ENCODE measurements at places on chromosomes 7 and 10. TPM values are rescaled to one million over a fixed set of nuclear protein-coding genes. Genes with fewer than 3 reads are reported as not detected.

Gene FAM25G
- polyA plus RNA-seq = not detected

Gene ABCB4
- polyA plus RNA-seq = 12.5 TPM

Gene PLCE1
- polyA plus RNA-seq = 0.49 TPM

Gene PAPOLB
- not detected for polyA plus RNA-seq

Gene ANXA7
- polyA plus RNA-seq = 158 TPM

Gene NAT16
- polyA plus RNA-seq = not detected

Gene COL28A1
- polyA plus RNA-seq = not detected

Gene ARHGAP22
- 0.64 TPM for polyA plus RNA-seq

Gene POLR3A
- 6.5 TPM for polyA plus RNA-seq

Gene TLX1
- polyA plus RNA-seq = not detected

Gene FXYD4
- polyA plus RNA-seq = not detected

Gene SLC29A3
- polyA plus RNA-seq = 9.0 TPM

Gene TDRD1
- not detected for polyA plus RNA-seq
